ENCODE measurements at places on chromosomes 2 and 18. TPM values are rescaled to one million over a fixed set of nuclear protein-coding genes. Genes with fewer than 3 reads are reported as not detected.

The BOLL gene
- total RNA-seq, result not detected

The NCKAP5 gene
- total RNA-seq, result 7.9 TPM

The MAL gene
- 5.5 TPM for total RNA-seq

The ACP1 gene
- 68.1 TPM for total RNA-seq

The ALLC gene
- not detected for total RNA-seq

Measured in Right ventricle myocardium superior (tissue), 1 donor.